Stimulated activated naive CD8-positive, alpha-beta T cell treated with anti-CD3 and anti-CD28 coated beads, Interleukin-15, Interleukin-2, amounts not matched to agents 100 U/mL and 50 U/mL, for 24 hours (primary cell): ENCODE measurements at places on chromosomes 11 and 22.

GRCh38 chr11:10490398-10491241 is 35.6 kb downstream of the AMPD3 start:
- no peak for DNase-seq

DNA sequence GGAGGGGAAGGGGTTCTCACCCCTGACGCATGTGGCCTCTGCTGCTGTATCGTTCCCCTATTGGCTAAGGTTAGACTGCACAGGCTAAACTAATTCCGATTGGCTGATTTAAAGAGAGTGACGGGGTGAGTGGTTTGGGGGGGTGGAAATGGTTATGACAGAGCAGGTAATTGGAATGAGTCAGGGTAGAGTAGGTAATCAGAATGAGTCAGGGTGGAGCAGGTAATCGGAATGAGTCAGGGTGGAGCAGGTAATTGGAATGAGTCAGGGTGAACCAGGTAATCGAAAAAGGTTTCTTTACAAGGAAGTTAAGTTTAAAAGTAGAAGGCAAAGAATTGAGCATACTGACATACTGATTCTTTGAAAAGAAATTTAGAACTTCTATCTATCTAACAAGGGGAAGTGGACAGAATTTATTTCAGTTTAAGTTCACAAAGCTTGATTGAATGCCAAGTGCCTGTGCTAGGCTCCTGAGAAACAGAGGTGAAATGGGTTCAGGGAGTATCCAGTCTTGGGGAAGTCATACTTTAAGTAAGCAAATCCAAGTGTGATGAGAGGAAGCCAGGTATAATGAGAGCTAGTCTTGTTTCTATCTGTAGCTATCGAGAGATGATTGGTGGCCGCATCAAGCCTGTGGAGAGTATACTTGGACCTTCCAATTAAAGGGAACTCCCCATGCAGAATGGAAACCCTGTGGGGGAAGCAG is 58.0 kb downstream of the C11orf91 start:
- DNase-seq, result no peak

DNA sequence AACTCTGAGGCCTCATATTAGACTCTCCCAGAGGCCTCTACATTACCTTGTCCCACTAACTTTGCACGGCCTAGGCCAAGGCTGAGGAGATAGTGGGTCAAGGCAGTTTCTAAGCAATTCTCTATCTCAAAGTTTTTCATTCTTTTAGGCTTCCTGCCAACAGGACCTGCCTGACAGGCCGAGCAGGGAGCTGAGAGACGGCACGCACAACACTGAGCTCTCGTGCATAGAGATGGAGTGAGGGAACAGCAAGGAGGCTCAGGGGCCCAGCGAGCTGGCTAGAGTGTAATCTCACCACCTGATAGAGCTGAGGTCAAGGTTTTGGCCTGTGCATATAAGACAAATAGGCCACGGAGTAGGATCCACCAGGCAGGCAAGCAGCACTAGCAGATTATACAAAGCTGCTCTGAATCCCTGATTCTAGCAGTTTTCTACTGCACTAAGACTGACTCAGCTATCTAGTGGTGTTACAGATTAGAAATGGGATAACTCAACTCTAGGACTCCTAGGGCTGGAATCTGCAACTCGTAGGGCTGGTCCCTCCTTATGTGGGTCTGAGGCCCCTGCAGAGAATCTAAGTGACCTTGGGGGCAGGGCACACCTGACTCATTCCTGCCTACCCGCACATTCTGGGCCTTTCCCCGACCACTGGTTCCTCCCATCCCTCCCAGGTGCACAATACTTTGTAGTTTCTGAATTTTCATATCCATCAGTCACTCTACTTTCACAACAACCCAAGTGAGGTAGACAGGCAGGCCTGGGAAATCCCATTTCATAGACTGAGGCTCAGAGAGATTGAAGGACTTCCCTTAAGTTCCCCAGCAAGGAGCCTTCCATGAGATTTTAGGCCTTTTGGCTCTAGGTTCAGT is 1.7 kb downstream of the CYB5R2 start:
- peak; percentile 33 for DNase-seq

- no peak for DNase-seq
Measured at GRCh38 chr22:43099095-43099494, 9.9 kb upstream of the TTLL1 start.

DNA sequence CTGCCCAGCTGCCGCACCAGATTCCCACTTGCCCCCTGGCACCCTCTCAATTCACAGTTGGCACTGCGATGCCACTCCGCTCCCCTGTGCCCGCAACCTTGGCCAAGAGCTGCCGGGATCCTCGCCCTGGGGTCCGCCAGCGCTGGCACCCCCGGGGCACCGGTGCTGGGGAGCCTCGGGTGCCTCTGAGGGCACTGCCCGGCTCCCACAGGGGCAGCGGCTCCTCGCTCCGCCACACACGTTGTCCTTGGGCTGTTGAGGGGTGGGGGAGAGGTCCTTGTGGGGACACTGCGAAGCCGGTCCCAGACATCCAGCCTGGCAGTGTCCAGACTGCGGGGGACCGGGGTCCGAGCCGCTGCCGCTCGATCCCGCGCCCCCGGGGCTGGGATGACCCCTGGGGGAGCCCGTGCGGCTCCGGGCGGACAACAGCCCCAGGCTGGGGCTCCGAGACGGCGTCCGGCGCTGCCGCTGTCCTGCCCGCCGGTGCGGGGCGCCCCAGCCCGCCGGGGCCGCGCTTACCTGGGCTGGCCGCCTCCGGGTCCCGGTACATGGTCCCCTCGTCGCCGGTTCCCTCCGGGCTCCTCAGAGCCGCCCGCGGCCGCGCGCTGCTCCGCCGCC is 496 bp downstream of the SYT7 start:
- no peak for DNase-seq

GRCh38 chr11:90326647-90327046 is 103.8 kb upstream of the CHORDC1 start:
- DNase-seq, result no peak
